Osteoblast (primary cell): ENCODE measurements at places on chromosomes 5 and 9. TPM values are rescaled to one million over a fixed set of nuclear protein-coding genes. Genes with fewer than 3 reads are reported as not detected.

AQP3 gene
- 0.72 and 0.88 TPM in 2 replicates for total RNA-seq

FOXD4L5 gene
- under 0.01 TPM in 1 of 2 replicates, not detected in the other for total RNA-seq

UNC13B gene
- total RNA-seq, result 24.8 and 25.3 TPM in 2 replicates

CD72 gene
- 2.7 and 2.9 TPM in 2 replicates for total RNA-seq

APBA1 gene
- 1.8 and 5.3 TPM in 2 replicates for total RNA-seq

PCDHB7 gene
- total RNA-seq, result 2.2 and 2.4 TPM in 2 replicates

PCDHGC3 gene
- 59.4 and 91.3 TPM in 2 replicates for total RNA-seq

ADAMTS13 gene
- 1.2 and 1.4 TPM in 2 replicates for total RNA-seq

ZFP2 gene
- 1.2 and 1.4 TPM in 2 replicates for total RNA-seq

SLC2A8 gene
- 5.4 and 6.8 TPM in 2 replicates for total RNA-seq

MELK gene
- total RNA-seq, result 8.3 and 9.4 TPM in 2 replicates

IFNB1 gene
- total RNA-seq, result not detected in 2 replicates

PCDHA12 gene
- under 0.01 and 0.36 TPM in 2 replicates for total RNA-seq

FSTL4 gene
- not detected in 2 replicates for total RNA-seq

KCNV2 gene
- total RNA-seq, result not detected in 2 replicates

TPPP gene
- total RNA-seq, result not detected in 2 replicates

FAM114A2 gene
- 31.8 and 40.9 TPM in 2 replicates for total RNA-seq

CCL27 gene
- 0.36 TPM in 1 of 2 replicates, not detected in the other for total RNA-seq

RNF20 gene
- total RNA-seq, result 26.2 and 29.0 TPM in 2 replicates

SLC6A3 gene
- total RNA-seq, result not detected in 2 replicates

RRAGA gene
- 54.6 and 59.5 TPM in 2 replicates for total RNA-seq

SPATA31A7 gene
- not detected in 2 replicates for total RNA-seq

IL9 gene
- total RNA-seq, result not detected in 2 replicates

MYMK gene
- total RNA-seq, result not detected in 2 replicates

ZNF883 gene
- total RNA-seq, result 7.2 and 7.7 TPM in 2 replicates

CENPK gene
- total RNA-seq, result 8.5 and 11.9 TPM in 2 replicates
